ENCODE measurements at places on chromosomes 7 and 10. TPM values are rescaled to one million over a fixed set of nuclear protein-coding genes. Genes with fewer than 3 reads are reported as not detected.

WDR37 gene
- 21.7 TPM for polyA plus RNA-seq

- no peak overlapping the region for H3K4me3 ChIP-seq
- no peaks in the 10 kb centered on the region for H3K27me3 ChIP-seq
- no peaks in the 10 kb centered on the region for H3K4me1 ChIP-seq
- H3K27ac ChIP-seq = no peak overlapping the region
- H3K36me3 ChIP-seq = no peaks in the 10 kb centered on the region
These were observed 311.9 kb downstream of the GRM8 start for GRCh38 chr7:126940723-126941307.

PIK3CG gene
- 31.0 TPM for polyA plus RNA-seq

- H3K4me1 ChIP-seq = no peaks in the 10 kb centered on the region
- H3K4me3 ChIP-seq = no peak overlapping the region
- DNase-seq = no peak
- no peak overlapping the region for H3K27ac ChIP-seq
These were observed 360.0 kb upstream of the AOAH start for GRCh38 chr7:37084303-37084702.

DNA sequence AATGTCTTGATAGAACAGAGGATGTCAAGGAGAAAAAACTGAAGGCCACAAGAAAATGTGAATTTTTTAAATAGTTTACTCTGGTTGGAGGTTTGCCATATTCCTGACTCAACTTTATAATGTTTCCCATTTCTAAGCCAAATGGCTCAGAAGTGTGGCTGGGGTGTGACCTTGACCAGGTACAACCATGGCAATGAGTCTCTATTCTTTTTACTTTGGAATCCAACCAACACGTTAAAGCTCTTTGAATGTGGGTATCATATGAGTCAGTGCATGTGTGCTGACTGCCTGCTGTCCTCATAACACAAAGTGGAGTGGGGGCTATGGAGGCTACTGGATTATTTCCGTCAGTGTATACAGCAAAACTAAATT lies 33.5 kb upstream of the DLD start:
- H3K4me1 ChIP-seq = peaks cover 23% of the 10 kb centered on the region
- H3K4me3 ChIP-seq = no peak overlapping the region
- no peaks in the 10 kb centered on the region for H3K27me3 ChIP-seq
- peak overlapping the region; percentile 16 for H3K27ac ChIP-seq
- H3K36me3 ChIP-seq = no peaks in the 10 kb centered on the region

DPYSL4 gene
- not detected for polyA plus RNA-seq

- no peak overlapping the region for H3K4me3 ChIP-seq
- H3K27ac ChIP-seq = no peak overlapping the region
- no peak for DNase-seq
- no peaks in the 10 kb centered on the region for H3K27me3 ChIP-seq
- peaks cover 30% of the 10 kb centered on the region for H3K4me1 ChIP-seq
These were observed 7.0 kb downstream of the FBH1 start for GRCh38 chr10:5897053-5897340.

DNA sequence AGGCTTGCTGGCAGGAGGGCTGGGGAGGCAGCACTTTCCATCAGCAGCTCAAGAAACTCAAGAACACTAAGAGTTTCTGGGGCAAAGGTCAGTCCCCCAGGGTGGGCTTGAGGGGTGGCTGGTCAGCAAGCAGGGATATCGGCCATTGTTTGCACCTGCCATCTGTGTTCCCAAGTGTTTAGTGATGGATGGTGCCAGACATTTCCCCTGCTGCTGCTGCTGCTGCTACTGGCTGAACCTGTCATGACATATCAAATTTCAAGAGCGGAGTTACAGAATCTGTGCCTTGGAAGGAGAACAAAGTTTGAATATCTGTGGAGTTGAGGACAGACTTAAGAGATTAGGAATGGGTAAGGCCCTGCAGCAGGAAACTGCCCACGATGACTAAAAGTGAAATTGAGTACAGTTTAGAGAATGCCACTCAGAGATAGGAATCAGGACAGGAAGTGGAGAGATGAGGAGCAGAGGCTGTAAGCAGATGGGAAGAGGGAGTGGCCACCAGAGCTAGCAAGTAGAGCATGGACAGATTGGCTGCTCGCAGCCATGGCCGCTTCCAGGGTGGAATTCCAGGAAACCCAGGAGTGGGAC lies 39.2 kb upstream of the PPP1R3C start:
- no peak overlapping the region for H3K4me3 ChIP-seq
- DNase-seq = no peak
- no peaks in the 10 kb centered on the region for H3K4me1 ChIP-seq
- H3K36me3 ChIP-seq = no peaks in the 10 kb centered on the region
- H3K27me3 ChIP-seq = no peaks in the 10 kb centered on the region

AZGP1 gene
- polyA plus RNA-seq = not detected

- no peaks in the 10 kb centered on the region for H3K4me1 ChIP-seq
- no peak overlapping the region for H3K27ac ChIP-seq
- H3K27me3 ChIP-seq = no peaks in the 10 kb centered on the region
- no peaks in the 10 kb centered on the region for H3K36me3 ChIP-seq
- no peak for DNase-seq
- H3K4me3 ChIP-seq = no peak overlapping the region
These were observed 102.1 kb downstream of the PPP1R17 start for GRCh38 chr7:31788883-31789680.

TFPI2 gene
- polyA plus RNA-seq = not detected

CLDN3 gene
- polyA plus RNA-seq = not detected

- DNase-seq = no peak
- no peak overlapping the region for H3K27ac ChIP-seq
- no peaks in the 10 kb centered on the region for H3K4me1 ChIP-seq
- H3K27me3 ChIP-seq = no peaks in the 10 kb centered on the region
- no peaks in the 10 kb centered on the region for H3K36me3 ChIP-seq
These were observed 287.5 kb upstream of the PHYHIPL start for GRCh38 chr10:58888957-58889356.

HHEX gene
- polyA plus RNA-seq = 0.90 TPM

DNA sequence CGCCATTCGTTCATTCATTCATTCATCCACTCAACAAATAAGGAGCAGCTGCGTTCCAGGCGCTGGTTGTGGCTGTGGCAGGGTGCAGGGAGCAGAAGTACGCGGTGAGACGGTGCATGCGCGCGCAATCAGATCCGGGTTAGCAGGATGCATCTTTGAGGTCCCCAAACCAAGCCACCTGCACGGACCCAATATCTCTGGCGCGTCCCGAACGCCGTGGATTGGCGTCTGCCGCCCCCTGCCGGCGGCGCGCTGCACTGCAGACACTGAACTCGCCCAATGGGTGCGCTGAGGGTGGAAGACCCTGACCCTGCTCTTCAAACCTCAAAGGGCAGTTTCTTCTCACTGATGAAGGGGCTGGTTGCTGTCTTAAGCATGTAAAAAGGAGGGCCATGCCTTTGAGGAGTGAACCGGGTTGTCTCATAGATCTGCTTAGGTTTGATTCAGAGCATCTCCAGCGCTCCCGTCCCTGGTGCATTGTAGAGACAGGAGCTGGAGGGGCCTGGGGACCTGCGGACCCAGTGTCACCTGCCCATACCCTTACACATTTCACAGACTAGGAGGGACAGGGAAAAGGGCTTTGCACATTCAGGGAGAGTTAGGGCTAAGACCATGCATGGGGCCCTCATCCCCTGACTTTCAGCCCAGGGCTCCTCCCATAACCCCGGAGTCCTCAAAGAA lies 102.5 kb downstream of the RAMP3 start:
- no peaks in the 10 kb centered on the region for H3K36me3 ChIP-seq
- H3K4me3 ChIP-seq = no peak overlapping the region
- no peaks in the 10 kb centered on the region for H3K27me3 ChIP-seq
- peak; percentile 50 for DNase-seq
- H3K4me1 ChIP-seq = no peaks in the 10 kb centered on the region
- no peak overlapping the region for H3K27ac ChIP-seq

TMEM225B gene
- polyA plus RNA-seq = 1.5 TPM

DNA sequence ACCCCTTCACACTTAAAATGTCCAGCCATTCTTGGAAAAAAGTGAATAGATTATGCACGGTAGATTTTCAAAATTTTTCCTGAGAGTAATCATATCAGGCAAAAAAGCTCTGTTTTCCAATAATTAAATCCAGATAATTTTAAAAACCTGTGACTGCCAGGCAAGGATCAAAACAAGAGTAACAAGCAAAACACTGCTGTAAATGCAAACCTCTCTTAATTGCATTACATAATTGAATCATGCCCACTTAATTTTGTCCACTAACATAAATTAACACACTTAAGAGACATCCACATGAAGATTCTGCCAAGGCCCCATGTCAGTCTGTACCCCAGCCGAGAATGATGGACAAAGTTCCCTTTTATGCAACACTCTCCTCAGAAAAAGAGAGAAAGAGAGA lies 135.3 kb downstream of the FGFR2 start:
- H3K4me3 ChIP-seq = no peak overlapping the region
- no peak overlapping the region for H3K27ac ChIP-seq

DNA sequence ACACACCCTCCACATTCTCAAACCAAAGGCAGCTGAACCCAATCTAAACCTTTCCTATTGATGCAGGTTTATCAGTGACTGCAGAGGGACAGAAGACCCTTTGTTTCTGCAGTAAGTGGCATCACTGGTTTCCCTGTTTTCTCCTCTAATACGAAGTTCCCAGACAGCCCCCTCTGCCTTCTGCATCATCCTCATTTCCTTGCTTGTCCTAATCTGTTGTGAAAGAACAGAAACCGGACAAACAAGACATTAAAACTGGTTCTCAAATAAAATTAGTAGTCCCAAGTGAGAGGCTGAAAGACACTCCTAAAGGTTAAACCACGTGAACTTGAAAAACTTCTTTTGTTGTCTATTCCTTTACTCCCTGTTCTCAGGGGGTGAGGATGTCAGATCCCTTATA lies 10.1 kb upstream of the ADRB1 start:
- H3K36me3 ChIP-seq = no peaks in the 10 kb centered on the region
- H3K4me1 ChIP-seq = no peaks in the 10 kb centered on the region
- DNase-seq = no peak
- H3K4me3 ChIP-seq = no peak overlapping the region
- no peak overlapping the region for H3K27ac ChIP-seq

GRCh38 chr10:118753331-118754228 lies 1.2 kb downstream of the CACUL1 start:
- peaks cover 30% of the 10 kb centered on the region for H3K4me1 ChIP-seq
- H3K27me3 ChIP-seq = no peaks in the 10 kb centered on the region
- peak overlapping the region; percentile 95 for H3K4me3 ChIP-seq
- peak; percentile 32 for DNase-seq
- H3K27ac ChIP-seq = peak overlapping the region; percentile 77
- no peaks in the 10 kb centered on the region for H3K36me3 ChIP-seq

DNA sequence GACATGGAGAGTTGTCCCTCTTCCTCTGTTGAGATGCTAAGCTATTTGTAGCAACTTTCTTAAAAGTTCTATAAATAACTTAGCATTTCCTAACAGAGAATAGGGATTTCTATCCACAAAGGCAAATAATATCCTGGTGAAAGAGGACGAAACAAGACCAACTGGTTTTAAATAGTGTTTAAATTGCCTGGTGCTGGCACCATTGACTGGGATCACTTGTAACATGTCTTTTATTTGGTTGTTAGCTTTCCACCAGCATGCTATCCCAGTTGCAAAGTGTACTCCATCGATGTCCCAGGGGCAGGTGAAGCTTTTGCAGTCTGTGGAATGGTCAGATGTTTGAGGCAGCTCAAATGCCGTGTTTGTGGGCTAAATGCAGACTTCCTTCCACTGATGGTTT lies 3.7 kb downstream of the SUFU start:
- H3K27me3 ChIP-seq = no peaks in the 10 kb centered on the region
- H3K36me3 ChIP-seq = peaks cover 10% of the 10 kb centered on the region
- peaks cover 26% of the 10 kb centered on the region for H3K4me1 ChIP-seq
- H3K27ac ChIP-seq = no peak overlapping the region
- DNase-seq = no peak

DNA sequence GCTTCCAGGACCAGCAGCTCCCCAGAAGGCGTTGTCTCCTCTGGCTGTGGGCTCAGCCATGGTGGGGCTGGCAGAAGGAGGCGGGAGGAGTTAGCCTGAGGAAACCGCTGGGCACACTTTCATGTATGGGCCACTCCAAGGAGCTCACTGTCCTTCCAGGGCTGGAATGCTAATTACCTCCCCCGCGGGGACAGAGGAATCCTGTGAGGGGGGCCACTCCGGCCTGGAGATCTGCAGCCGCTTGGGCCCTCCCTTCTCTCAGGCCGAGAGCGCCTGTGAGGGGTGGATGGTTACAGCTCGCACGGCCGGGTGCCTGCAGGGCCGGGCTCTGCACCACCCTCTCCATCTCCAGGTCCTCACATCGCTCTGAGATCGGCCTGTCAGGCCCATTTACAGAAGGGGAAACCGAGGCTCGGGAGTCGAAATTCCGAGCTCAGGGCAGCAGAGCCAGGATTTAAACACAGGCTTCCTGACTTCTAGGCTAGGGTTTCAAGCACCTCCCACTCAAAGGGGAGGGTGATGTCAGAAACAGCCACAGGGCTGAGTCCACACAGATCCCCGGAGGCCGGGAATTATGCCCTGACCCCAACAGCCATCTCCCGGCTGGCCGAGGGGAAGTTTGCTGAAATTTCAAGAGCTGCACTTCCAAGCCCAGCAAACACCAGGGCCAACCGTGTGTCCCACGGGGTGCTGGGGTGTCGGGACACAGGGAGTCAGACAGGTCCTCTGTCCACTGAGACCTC lies 59.1 kb downstream of the PDGFA start:
- no peaks in the 10 kb centered on the region for H3K36me3 ChIP-seq
- DNase-seq = peak; percentile 32
- H3K27ac ChIP-seq = no peak overlapping the region
- H3K27me3 ChIP-seq = no peaks in the 10 kb centered on the region
- H3K4me3 ChIP-seq = no peak overlapping the region

DNA sequence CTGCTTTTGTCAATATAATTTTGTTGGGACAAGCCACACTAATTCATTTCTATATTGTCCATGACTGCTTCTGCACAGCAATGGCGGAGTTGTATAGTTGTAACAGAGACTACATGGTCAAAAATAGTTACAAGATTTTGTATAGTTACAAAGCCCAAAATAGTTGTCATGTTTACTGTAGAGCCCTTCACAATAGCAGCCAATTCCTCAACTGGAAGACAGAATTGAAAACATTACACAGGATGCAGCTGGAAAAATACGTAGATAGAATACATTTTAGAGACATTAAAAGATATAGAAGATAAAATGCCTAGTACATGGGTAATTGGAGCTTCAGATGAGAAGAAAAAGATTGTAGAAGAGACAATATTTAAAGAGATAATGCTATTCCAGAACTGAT lies 156.4 kb upstream of the FEZF1 start:
- no peak for DNase-seq
- no peaks in the 10 kb centered on the region for H3K36me3 ChIP-seq

DNA sequence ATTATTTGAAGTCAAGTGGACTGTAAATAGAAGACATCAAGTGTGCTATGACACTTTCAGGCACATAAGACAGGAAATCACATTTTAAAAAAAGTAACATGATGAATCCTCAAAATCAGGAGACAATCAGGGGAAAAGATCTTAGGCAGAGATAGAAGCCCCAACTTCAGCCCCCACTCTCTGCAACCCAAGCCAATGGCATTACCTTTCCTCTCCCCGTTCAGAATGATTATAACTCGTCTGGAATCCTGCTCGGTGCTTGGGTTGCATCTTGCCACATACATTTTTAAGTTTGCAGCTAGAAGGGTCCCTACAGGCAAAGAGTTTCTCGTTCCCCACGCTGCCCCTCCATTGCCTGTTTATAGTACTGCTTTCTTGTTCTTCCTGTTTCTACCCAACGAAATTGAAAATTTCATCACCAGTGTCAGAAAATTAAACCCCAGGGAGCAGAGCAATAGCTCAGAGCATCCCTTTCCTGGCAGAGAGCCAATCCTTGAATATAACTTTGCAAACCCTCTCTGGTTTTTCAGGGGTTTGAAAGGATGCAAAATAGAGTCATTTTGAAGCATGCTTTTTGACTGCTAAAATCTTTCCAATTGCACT lies 260.5 kb upstream of the AOAH start:
- no peak overlapping the region for H3K27ac ChIP-seq
- no peaks in the 10 kb centered on the region for H3K36me3 ChIP-seq
- H3K4me3 ChIP-seq = no peak overlapping the region
- no peaks in the 10 kb centered on the region for H3K27me3 ChIP-seq
